ENCODE measurements at places on chromosomes 3 and 15.

DNA sequence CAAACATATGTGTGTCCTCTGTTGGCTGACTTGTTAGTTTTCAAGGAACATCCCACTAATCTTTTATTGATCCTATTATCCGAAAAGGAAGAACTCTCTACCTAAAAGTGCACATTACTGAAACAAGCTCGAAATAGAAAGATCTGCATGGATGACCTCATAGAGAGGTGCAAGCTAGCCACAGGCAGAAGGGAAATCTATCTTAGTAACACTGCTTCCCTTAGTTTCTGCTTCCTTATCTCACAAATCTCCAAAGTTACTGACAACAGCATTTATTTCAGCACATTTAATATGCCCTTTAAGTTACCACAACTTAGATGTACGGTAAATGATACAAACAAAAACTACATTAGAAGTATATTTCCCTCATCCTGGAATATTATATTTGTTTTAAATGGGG, 285.1 kb upstream of the CCDC54 start:
- DNase-seq = no peak

DNA sequence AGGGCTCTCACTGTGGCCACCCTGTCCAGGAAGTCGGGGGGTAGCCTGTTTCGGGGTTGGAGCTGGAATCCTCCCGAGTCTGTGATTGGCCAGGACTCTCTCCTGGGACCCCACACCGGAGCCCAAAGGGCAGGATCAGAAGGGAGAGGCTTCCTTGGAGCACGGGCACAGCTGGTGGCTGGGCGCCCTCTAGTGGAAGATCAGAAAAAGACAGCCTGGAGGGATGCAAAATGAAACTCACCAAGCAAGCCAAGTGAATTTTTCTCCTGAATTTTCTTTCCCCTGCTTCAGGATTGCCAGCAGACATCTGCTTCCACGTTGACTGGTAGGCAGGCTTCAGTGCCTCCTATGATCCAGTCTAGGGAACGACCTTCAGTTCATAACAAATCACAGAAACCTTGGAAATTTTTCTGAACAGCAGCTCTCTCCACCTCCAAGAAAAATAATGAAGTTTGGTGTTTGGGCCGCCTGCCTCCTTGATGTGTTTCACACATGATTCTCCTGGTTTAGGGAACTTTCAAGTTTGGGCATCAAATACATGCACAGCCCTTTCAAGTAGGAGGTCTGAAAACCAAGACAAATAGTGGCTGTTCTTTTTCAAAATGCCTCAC, 224.6 kb downstream of the VPS13C start:
- peak; percentile 25 for DNase-seq

GRCh38 chr3:32831791-32832190, 14.0 kb downstream of the TRIM71 start:
- DNase-seq = no peak

DNA sequence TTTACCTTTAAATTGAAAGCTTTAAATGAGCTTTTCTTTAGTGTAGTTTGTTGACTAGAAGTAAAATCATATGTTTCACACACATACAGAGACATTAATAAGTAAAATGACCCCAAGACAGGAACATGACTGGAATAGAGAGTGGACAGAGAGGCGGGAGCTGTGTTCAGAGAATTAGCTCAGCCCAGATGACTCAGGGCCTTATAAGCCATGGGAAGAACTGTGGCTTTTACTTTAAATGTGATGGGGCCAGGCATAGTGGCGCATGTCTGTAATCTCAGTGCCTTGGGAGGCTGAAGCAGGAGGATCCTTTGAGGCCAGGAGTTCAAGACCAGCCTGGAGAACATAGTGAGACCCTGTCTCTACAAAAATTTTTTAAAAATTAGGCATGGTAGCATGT, 26.7 kb downstream of the SACM1L start:
- DNase-seq = no peak

DNA sequence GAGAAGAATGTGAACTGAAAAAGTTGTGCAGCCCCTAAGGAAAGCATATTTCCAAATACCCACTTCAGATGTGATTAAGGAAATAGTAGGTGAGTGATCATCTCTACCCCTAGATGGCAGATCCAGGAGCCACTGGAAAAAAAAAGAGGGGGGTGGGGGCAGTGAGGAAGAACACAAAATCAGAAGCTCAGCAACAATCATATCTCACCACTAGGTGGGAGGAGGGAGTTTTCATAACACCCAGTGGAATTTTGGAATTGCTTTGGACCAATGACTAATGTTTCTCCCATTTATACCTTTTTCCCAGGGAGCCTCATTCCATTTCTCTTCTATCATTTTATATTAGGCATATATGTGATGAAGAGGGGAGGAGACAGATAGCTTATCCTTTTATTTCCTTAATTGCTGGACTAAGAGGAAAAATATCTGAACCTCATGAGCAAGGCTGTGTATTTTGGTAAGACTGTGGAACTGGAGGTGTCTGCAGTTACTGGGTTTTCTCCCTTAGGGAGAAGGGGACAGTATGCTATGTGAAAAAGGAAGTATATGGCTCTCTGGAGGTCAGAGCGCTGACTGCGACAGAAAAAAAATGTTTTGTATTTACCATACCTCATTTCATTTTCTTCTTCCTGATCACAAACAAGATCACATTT, 363.4 kb downstream of the GAP43 start:
- DNase-seq = no peak

DNA sequence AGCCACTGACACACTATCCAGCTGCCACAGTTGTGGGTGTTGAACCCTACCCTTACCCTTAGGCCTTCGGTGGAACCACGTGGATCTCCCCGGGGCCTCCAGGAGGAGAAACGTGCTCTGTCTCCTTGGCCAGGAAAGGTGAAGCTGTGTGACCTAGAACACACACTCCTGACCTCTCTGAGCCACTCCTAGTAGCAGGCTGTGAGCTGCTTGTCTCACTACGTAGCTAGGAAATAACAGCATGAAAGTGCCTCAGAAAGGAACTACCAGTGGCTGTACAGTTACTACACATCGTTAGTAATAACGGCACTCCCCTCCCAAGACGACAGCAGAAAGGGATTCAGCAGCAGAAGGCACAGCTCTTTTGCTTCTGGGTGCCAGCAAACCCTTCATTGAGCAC, 36.2 kb upstream of the SLC6A6 start:
- no peak for DNase-seq

- no peak for DNase-seq
Observed at GRCh38 chr15:76153241-76154197, 93.7 kb downstream of the TMEM266 start.

- no peak for DNase-seq
Observed at GRCh38 chr15:100075229-100075628, 266.5 kb downstream of the ADAMTS17 start.

DNA sequence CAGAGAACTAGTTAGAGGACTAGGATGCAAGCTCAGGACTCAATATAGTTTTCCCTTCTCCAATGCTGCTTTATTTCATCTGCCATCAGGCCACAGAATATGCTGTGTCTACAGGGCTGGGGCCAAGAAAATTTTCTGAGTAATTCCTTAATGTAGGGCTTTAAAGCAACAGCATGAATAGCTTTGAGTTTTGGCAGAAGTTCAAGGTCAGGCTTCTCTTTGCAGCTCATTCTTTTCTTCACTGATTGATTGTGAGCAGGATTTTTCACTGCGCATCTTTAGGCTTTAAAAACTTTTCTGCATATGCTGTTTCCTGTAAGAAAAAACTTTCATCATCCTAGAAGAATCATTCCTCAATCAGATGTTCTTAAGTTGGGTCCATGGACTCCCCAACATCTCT, 4.6 kb downstream of the TMEM108 start:
- no peak for DNase-seq

DNA sequence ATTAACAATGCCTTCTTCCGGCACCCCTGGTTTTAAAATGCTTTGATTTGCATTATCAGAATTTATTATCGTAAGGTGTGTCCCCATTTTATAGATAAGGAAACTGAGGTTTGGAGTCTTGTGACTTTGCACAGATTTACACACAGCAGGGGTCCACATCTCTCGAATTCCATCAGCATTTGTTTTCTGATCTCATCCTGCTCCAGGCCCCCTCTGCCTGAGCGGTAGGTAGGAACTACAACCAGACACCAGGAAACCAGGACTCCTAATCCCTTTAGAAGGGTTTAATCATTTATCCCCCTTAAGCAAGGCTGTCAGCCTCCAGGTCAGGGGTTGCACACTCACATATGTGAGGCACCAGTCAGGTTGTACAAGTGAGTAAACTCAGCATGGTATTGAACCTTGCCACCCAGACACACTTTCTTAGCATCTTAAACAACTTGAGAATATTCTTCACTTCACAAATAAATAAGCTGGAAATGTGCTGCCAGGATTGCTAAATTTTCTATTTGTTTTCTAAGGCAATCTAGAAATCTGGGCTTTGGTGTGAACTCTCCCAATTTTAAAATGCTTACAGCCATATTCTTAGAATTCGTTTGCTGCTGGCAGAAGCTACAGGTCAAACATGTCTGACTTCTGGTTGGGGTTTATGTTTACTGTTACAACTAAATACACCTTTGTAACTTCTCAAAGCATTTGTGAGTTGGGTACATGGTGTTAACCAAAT, 31.7 kb upstream of the CMTM7 start:
- no peak for DNase-seq

Data from stimulated activated CD8-positive, alpha-beta memory T cell treated with anti-CD3 and anti-CD28 coated beads, Interleukin-15, amount 100 ng/mL, for 4 hours (primary cell).